ENCODE measurements at places on chromosomes 3 and 15. TPM values are rescaled to one million over a fixed set of nuclear protein-coding genes. Genes with fewer than 3 reads are reported as not detected.

CCDC50 gene
- total RNA-seq: 43.9 TPM

PAQR5 gene
- total RNA-seq: not detected

DHFR2 gene
- total RNA-seq: 5.7 TPM

CLDN16 gene
- total RNA-seq: not detected

ANO10 gene
- 3.8 TPM for total RNA-seq

SPPL2A gene
- 49.7 TPM for total RNA-seq

IL17RD gene
- total RNA-seq: 0.36 TPM

DNA sequence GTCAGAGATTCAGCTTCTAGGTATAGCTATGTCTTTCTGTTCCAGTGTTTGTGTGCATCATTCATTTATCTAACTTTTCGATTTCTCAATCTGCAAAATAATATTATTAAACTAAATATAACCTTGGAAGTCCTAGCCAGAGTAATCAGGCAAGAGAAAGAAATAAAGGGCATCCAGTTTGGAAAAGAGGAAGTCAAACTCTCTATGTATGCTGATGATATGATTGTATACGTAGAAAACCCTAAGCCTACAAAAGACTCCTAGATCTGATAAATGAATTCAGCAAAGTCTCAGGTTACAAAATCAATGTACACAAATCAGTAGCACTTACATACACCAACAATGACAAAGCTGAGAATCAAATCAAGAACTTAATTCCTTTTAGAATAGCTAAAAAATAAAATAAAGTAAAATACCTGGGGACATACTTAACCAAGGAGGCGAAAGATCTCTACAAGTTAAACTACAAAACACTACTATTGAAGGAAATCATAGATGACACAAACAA, 718.2 kb downstream of the NTRK3 start:
- DNase-seq: no peak

DNA sequence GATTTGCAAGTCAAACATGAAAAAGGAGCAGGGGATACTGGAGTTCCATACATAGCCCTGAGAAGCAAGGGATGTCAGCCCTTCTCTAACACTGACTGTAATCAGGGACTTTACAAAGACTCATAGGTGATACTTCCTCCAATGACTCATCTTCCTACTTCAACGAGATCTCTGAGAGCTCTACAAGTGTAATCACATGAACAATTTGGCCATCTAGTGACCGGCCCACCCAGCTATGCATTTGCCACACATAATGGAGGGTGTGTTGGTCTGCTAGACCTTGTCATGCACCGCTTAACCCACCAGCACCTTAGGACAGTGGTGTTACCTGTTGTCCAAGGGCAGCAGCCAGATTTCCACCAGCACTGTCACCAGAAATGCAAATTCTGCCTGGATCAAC, 75.3 kb downstream of the NCEH1 start:
- DNase-seq: no peak

DNA sequence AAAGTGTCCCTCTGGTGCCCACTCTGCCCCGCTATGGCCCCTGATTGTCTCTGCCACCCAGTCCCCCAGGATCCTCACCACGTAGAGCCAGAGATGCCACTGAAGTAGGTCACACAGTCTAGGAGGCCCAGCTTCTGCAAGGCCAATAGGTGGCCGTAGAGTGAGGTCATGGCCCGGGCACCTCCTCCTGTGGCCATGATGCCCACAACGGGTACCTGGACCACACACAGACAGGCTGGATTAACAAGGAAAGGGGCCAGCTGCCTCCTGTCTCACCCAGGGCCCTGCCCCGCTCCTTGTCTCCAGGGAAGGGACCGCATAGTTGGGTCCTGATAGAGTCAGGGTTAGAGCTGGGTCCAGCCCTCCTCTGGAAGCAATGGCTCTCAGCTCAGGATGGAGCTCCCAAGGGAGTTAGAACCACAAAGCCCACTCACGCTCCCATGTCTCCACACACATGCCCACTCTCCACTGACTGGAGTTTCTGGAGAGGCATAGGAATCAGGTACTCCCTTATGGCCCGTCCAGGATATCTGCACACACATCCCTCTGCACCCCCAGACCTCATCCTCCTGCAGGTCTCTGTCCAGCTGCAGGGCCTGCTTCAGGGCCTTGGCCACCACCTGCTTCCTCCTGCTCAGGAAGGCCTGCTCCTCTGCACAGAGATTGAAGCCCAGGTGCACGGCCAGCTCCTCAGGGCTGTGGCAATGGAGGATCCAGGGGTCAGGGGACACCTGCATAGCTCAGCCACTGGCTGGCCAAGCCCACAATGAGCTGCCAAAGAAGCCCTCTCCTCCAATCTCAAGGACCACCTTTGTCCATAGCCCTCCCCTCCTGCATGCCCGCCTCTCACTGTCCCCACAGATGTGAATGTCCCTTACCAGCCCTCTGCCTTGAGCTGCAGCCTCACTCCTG, 13.2 kb downstream of the PLA2G4D start:
- no peak for DNase-seq

GRCh38 chr15:79078003-79078402, 12.6 kb downstream of the RASGRF1 start:
- DNase-seq: no peak

GRCh38 chr3:96450699-96451098, 363.7 kb upstream of the EPHA6 start:
- no peak for DNase-seq

GRCh38 chr3:191425322-191425734, 35.6 kb upstream of the PYDC2 start:
- no peak for DNase-seq

DNA sequence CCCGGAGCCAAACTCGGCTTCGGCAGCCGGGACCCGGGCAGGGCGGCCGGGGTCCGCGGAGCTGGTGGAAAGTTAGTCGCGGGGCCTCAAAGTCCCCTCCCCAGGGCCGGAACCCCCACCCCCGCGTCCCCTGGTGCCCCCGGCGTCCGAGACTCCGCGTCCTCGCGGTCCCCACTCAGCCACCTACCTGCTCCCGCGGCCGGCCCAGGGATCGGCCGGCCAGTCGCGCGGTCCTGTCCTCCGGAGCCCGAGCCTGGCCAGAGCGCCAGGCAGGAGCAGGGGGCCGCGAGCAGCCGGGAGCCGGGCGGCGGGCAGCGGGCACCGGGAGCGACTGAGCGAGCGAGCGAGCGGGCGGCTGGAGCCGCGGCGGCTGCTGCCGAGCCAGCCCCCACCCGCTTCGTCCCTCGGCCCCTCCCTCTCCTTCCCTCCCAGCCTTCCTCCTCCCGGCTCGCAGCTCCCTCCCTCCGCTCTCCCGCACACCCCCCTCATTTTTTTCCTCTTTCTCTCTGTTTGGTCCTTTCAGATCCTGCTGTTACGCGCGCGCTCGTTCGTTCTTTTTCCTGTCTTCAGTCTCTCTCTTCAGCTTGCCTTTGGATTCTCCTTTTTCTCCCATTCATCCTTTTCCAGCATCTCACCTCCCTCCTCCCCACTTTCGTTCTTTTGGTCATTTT, at the start of gene MEGF11:
Gene MEGF11, minus strand, starts transcription at position 333 of the 671 bp plus-strand sequence. CDS start 125,347 bp downstream, outside the sequence.
- no peak for DNase-seq

DNA sequence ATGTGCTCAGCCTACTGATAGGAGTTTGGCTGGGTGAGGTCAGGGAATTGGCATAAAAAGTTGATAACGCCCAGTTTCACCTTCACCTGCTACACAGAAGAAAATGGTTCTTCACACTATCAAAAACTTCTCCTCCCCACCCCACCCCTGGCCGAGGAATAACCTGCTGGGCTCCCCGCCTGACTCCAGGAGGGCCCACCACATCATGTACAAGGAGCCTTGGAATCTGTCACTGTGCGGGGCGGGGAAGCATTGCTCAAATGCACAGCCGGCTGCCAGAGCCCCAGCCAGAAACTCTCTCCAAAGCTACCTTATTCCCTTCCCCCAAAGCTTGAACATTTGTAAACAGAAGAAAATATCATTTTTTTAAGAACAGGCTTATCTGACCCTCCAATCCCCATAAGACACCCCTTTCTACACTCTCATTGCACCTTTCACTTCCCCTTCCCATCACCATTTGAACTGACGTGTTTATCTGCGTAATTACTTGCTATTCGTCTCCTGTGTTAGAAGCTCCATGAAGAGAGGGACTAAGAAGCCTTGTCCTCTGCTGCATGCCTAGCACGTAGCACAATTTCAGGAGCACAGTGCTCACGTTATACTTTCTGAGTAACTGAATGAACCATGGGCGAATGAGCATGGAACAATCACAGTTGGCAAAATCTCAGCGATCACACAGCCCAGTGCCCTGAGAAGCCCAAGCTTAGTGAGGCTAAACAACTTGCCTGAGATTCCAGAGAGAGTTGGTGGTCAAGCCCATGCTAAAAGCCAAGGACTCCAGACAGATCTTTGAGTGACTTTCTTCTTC, 82.9 kb downstream of the HES1 start:
- peak; percentile 11 for DNase-seq

GRCh38 chr3:152113413-152113812, 155.3 kb upstream of the MBNL1 start:
- DNase-seq: no peak

DNA sequence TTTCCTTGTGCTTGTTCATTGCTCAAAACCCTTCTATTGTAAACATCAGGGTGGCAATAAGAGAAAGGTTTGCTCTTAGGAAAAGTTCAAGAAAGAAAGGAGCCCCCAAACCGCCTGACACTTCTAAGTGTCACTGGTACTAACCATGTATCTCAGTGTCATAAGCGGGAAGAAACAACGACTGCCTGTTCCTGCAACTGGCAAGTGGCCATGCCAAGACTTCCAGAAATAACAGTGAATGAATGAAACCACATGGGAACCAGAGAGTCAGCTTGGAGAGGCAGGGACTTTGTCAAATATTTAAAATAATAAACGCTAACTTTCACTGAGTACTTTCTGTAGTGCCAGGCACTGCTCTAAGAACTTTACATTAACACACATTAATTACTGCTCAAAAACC, 1.1 kb downstream of the PLSCR2 start:
- no peak for DNase-seq

DNA sequence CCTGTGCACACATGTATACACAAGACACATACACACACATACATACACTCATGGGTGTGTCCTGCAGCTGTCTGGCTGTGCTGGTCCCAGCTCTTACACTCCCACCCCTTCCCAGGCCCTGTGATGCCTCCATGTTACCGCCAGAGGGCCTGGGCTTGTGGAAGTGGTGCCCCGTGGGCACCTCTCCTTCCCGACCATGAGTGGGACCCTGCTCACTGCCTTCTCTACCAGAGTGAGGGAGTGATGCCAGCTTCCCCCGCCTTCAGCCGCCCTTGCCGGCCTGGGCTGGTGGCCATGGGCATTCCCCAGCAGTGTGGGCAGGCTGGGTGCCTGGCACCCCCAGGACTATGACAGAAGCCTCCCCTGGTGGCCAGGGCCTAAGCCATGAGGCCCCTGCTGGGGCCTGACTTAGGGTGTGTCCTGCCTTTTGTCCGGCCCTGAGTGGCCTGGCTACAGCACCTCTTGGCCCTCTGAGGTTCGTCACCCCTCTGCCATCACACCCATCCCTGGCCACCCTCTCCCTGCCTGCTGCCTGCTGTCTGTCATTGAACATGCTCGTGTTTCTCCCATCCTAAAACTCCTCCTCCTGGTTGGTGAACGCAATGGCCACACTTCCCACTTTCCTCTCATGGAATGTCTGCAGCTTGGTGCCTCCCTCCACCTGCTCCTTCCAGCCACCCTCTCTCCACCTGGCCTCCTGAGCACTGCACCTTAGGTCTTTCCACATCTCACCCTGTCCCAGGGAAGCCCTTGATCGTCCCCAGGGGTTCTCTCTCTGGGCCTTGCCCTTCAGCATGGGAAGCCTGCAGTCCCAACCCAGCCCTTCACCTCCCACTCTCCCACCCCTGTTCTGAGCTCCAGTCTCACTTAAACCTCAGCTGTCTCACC, 14.6 kb downstream of the HDAC11 start:
- DNase-seq: peak; percentile 57

GRCh38 chr15:77495838-77496596, 75.3 kb downstream of the HMG20A start:
- DNase-seq: no peak

GRCh38 chr15:60520013-60520824, 41.3 kb upstream of the ICE2 start:
- DNase-seq: no peak

DNA sequence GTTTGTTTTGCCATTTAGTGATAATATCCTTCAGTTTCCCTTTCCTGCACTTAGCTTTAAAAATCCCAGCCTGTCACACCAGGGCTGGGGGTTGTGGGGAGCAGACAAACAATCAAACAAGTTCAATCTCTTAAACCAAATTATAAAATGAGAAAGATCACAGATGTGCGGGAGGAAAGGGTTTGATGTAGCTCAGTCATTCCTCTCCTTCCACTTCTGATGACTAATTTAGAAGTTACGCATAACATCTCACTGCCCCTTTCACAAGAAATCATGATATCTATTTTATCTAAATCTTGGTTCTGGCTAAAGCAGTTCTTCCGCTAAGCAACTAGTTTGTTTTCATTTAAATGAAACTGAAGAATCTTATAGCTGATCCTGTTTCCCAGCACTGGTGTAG, 34.1 kb upstream of the ATG7 start:
- DNase-seq: no peak

DNA sequence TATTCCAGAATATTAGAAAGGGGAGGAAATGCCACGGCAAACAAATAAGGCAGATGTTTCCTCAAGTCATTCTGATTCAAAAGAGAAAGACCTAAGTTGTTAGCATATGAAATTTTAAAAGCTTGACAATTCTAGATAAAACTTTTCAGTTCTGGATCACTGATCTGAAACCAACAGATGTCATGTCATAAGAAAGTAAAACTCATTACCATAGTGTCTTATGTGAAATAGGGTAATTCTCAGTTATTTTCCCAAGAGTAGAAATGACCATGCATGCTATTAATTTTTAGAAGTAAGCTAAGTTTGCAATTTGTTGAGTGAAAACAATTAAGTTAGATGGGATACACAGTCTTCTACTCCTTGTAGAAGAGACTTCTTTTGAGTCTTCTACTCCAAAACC, 630.3 kb downstream of the NAALADL2 start:
- DNase-seq: no peak

GRCh38 chr15:56492791-56493555, 28.0 kb upstream of the MNS1 start:
- no peak for DNase-seq

GRCh38 chr15:39511916-39512260, 69.0 kb upstream of the THBS1 start:
- DNase-seq: no peak

DNA sequence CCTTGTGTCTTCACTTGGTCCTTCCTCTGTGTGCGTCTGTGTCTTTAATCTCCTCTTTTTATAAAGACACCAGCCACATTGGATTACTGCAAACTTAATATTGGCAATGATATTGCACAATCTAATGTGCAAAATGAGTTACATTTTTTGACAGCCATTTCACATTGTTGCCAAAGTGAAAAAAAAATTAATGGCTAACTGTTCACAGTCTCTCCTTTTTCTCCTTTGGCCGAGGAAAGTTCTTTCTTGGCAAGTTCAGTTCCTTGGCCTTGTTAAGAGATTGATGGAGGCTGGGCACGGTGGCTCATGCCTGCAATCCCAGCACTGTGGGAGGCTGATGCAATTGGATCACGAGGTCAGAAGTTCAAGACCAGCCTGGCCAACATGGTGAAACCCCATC, 62.2 kb upstream of the ZNF280D start:
- no peak for DNase-seq

GRCh38 chr3:66603151-66603611, 102.4 kb upstream of the LRIG1 start:
- DNase-seq: no peak

- no peak for DNase-seq
Measured at GRCh38 chr15:52148403-52148802, 35.8 kb upstream of the BCL2L10 start.
